Activated CD4-positive, CD25-positive, alpha-beta regulatory T cell treated with anti-CD3 and anti-CD28 coated beads, Interleukin-2, amount 50 U/mL, for 16 hours (primary cell): ENCODE measurements at places on chromosomes 5 and 9.

DNA sequence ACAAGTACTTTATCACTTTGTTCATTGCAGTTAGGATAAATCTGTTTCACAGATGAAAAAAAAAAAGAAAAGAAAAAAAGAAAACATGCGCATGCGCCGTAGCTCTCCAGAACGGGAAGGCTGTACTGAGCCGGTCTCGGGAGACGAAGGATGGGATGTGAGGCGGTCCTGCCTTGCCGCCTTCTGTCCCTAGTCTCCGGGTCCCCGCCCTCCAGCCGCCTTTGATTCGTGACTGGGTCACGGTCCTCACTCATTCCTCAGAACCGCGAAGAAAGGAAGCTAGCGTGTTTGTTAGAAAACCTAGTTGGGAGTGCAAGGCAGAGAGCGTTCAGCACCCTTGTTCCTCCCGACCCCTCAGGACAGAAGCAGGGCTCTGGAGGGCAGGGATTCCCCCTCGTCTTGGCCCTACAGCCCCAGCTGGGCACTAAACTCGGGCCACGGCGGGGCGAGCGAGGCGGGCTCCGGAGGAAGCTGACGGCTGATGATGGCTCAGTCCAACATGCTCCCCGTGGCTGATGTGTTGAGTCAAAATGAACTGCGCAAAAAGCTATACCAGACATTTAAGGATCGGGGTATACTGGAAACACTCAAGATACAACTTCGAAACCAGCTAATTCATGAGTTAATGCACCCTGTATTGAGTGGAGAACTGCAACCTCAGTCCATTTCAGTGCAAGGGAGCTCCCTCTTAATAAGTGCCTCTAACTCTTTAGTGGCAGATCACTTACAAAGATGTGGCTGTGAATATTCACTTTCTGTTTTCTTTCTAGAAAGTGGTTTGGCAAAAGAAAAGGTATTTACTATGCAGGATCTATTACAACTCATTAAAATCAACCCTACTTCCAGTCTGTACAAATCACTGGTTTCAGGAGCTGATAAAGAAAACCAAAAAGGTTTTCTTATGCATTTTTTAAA lies 40.0 kb downstream of the CPLANE1 start:
- DNase-seq, result no peak

GRCh38 chr9:5518171-5518936 lies 8.0 kb downstream of the PDCD1LG2 start:
- DNase-seq, result no peak

DNA sequence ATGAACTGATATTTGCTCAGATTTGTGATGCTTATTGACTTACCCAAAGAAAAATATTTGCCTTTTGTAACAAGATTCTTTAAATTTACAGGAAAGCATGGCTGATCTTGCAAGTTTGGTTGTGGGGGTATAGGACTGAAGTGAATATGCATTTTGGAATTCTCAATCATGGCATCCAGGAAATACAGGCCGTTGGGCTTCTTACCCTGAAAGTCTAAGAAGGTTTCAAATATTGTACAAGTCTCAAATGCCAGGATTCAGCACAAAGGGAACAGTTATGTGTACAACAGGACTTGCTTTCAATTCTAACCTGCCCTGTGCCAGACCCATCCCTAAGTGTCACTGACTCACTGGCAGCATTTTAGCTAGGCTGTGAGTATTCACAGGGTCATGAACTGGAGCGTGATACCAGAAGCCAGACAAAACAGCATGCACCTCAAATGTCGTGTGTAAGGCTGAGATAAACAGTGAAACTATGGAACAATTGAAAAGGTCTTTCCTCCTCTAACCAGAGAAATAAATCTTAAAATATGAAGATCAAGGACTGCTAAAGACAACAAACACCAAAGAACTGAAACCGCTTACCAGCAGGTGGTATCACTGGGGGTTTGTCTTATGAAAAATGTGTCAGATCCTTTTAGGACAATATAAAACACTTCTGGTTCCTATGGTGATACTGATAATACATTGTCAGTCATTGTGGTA lies 168.6 kb upstream of the RGMB start:
- DNase-seq, result no peak

GRCh38 chr9:113630386-113631136 lies 167.0 kb downstream of the RGS3 start:
- DNase-seq, result no peak

- no peak for DNase-seq
These were observed 92.1 kb downstream of the DAB2IP start for GRCh38 chr9:121743441-121744001.

DNA sequence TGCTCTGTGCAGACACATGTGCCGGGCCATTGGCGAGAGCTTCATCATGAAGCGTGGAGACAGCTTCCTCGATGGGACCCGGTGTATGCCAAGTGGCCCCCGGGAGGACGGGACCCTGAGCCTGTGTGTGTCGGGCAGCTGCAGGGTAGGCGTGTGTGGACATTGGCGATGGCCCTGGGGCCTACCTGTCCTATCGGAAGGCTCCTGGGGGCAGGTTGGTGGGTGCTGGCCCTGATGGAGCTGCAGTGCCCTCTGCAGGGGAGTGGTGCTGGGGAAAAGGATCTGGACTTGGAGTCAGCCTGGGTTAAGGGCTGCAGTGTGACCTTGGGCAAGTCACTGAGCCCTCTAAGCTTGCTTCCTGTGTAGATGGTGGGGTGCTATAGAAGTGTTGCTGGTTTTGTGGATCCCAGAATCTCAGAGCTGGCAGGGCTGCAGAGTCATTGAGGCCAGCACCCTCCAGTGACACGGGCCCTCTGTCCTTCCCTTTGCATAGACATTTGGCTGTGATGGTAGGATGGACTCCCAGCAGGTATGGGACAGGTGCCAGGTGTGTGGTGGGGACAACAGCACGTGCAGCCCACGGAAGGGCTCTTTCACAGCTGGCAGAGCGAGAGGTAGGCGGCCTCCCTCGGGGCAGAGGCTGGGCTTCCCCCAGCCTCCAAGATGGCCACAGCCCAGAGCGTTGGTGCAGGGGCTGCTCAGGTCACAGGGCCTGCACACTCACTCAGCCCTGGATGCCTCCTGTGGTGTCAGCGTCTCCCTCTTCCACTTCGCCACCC lies 15.8 kb downstream of the ADAMTS13 start:
- no peak for DNase-seq

DNA sequence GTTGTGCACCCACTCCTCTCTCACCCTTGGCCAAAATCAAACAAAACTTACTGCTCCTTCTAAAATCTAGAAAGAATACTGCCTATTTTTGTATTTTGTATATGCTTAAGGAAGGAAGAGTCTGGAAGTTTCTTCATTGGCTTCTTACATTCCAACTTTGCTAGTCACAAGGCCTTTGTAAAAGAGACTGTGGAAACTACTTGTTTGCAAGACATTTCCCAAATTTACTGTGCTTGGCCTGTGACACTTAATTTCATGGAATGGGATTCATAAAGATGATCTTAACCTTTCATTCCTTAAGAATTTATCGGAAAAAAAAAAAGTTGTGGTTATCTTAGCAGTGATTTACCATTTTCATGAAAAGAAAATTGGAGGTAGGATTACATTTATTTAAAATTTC lies 208.9 kb downstream of the VPS13A start:
- no peak for DNase-seq
